ENCODE measurements at places on chromosomes 7 and 10. TPM values are rescaled to one million over a fixed set of nuclear protein-coding genes. Genes with fewer than 3 reads are reported as not detected.
A peak's percentile ranks its signal among the peaks of the same experiment; 100 is the strongest.

- DNase-seq, result no peak
Measured at GRCh38 chr10:105682911-105683310, 1041.8 kb downstream of the SORCS3 start.

GRCh38 chr10:100969187-100970075, at the start of gene SEMA4G:
SEMA4G (plus strand) TSS chr10:100969504; CDS start chr10:100972913, 3,409 bp downstream.
- peak; percentile 15 for DNase-seq

The HABP2 gene
- not detected for total RNA-seq

DNA sequence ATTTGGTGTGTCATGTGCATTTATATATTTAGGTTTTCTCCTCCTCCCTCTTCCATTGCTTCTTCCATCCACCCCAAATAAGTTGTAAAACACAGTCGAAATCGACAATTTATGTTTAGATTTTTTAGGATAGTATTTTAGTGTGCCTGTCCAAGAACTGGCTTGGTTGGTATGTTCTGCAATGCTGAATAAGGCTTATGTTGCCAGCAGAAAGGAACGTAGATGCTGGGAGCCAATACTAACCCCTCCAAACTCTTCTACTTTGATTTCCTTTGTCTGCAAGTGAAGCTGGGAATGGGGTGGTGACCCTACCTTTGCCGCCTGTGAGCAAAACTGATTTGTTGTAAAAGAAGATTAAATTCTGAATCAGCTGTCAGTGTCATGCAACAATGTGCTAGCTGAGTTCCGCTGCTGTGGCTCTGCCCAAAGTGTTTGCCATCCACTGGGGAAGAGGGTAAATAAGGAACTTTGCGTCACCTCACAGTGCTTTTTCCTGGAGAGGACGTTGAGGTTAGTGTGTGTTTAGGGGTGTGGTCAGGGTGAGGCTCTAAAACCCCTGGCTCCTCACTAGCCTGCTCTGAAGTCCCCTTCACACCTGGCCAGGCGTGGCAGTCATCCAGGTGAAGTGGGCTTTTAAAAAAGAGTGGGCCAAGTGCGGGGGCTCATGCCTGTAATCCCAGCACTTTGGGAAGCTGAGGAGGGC, 44.4 kb downstream of the TACC2 start:
- DNase-seq, result no peak

GRCh38 chr7:1113548-1113885, 25.6 kb downstream of the GPER1 start:
- DNase-seq, result no peak

DNA sequence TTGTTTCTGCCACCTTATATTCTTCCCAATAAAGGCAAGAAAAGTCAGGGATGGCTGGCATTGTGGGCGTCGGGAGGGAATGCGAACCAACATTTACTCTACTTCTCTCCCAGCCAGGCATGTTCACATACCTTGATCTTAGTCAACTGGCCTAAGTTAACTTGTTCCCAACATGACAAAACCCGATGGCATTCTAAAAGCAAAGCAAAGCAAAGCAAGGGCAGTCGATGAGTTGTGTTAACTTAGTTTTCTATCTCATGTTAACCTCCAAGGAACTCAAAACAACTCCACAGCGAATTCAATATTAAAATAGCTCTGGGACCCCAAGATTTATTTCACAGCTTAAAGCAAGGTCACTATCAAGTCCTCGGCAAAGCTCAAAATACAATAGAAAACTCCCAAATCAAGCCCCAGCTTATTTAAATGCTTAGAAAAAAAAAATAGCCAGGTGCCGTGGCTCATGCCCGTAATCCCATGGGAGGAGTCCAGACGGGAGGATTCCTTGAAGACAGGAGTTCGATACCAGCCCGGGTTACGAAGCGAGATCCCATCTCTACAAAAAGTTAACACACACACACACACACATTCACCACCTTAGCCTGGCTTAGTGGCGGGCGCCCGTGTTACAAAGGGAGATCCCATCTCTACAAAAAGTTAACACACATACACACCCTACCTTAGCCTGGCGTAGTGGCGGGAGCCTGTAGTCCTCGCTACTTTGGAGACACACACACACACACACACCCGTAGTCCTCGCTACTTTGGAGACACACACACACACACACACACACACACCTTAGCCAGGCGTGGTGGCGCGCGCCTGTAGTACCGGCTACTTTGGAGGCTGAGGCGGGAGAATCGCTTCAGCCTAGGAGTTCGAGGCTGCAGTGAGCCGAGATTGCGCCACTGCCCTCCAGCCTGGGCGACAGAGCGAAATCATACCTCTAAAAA, 901 bp upstream of the CCNY start:
- no peak for DNase-seq

DNA sequence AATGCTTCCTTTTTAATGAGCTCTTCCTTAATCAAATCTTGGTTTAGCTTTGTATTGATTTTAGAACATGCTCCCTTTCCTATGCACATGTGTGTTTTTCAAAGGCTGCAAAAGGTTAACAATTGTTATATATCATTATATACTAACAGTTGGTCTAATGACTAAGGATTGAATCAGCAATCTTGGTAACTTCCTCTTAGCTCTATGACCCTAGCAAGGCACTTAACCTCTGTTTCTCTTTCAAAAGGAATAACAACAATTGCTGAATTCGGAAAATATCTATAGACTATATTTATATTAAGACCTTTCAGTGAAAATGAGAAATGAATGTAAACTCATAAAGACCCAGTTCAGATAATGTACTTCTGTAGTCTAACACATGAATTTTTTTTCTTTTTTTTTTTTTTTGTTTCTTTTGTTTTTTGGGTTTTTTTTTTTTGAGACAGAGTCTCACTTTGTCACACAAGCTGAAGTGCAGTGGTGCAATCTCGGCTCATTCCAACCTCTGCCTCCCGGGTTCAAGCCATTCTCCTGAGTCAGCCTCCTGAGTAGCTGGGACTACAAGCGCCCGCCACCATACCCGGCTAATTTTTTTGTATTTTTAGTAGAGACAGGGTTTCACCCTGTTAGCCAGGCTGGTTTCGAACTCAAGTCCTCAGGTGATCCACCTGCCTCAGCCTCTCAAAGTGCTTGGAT, 48.8 kb downstream of the HOXA1 start:
- no peak for DNase-seq

The EBF3 gene
- not detected for total RNA-seq

DNA sequence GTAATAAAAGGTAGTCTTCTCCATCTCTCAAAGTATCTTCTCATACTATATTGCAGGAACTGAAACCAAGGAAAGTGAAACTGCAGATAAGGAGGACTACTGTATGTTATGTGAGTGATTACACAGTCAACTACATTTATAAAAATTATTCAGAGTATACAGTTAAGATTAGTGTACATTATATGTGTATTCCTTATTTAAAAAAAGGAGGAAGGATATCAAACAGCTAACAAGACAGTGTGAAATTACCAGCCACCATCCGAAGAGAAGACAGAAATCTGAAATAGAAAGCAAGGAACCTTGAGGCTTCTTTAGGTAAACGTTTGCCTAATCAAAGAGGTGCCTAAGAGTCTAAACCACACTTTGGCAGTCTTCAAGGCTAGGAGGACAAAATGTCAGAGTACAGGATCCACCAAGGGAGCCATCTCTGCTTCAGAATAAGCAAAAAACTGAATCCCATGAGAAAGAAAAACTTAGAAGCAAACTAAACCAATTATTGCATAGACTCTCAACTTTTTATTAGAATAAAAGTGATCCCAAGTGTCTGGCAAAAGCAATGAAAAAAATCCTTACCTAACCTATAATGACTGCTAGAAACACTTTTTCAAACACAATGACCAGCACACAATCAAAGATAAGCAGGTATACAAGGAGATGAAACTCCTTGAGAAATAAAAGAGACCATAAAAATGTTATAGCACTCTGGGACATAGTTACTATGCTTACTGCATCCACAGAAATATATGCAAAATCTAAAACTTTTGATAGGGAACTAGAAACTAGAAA, 6.4 kb downstream of the USP6NL start:
- no peak for DNase-seq

GRCh38 chr7:78703391-78703790, 750.1 kb downstream of the MAGI2 start:
- no peak for DNase-seq

The TMEM196 gene
- total RNA-seq, result not detected

- DNase-seq, result no peak
Measured at GRCh38 chr10:4981722-4982471, 18.7 kb downstream of the AKR1C1 start.

The AGAP9 gene
- total RNA-seq, result 9.5 TPM

GRCh38 chr10:82409671-82410070, 534.7 kb downstream of the NRG3 start:
- DNase-seq, result no peak

- DNase-seq, result peak; percentile 17
Measured at GRCh38 chr7:816751-817671, 15.3 kb upstream of the SUN1 start.

The REEP3 gene
- 28.2 TPM for total RNA-seq

DNA sequence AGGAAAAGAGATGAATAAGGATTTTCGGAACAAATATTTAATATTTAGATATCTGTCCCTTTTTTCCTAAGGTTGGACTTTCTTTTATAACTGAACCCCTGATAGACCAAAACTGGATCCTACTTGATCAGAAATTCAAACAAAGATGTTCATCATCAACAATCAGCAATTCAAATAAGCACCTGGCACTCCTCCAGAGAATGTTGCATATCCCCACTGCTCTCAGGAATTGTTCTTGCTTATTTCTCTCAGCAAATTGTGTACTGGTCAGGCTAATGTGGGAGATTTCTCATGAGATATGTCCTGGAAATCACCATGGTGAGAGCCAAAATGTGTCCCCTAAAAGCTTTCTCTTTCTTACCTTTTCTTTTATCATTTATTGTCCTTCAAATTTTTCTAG, 40.3 kb upstream of the LHFPL3 start:
- DNase-seq, result no peak

DNA sequence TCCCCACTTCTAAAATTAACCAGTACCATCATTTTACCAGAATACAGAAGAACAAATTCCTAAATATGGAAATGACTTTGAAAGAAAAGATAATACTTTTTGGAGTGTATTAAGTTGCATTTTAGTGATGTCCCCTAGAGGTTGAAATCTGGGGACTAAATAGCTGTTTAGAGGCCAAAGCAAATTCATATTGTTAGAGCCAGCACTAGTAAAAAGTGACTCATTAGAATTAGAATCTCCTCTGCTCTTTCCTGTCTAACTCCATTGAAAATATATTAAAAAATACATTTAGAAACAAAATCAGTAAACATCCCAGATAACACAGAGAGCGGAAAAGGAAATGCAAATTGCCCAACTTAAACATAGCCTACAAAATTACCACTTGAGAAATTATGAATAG, 1189.6 kb upstream of the C7orf33 start:
- no peak for DNase-seq

The SMKR1 gene
- total RNA-seq, result 4.8 TPM

Measured in activated T-helper 1 cell treated with anti-CD3 and anti-CD28 coated beads, Interleukin-12 subunit alpha, Interleukin-12 subunit beta, Interleukin-2, Interleukin-4 antibody, amounts not matched to agents 30 ng/mL and 10 ng/mL and 1 ng/mL, durations not matched to agents 14 hours and 24 hours and 36 hours (primary cell).